HT1080 (cell line): ENCODE measurements at places on chromosomes 5 and 9. TPM values are rescaled to one million over a fixed set of nuclear protein-coding genes. Genes with fewer than 3 reads are reported as not detected.

GRCh38 chr5:163877865-163878264 is 372.4 kb downstream of the MAT2B start:
- DNase-seq: no peak

DNA sequence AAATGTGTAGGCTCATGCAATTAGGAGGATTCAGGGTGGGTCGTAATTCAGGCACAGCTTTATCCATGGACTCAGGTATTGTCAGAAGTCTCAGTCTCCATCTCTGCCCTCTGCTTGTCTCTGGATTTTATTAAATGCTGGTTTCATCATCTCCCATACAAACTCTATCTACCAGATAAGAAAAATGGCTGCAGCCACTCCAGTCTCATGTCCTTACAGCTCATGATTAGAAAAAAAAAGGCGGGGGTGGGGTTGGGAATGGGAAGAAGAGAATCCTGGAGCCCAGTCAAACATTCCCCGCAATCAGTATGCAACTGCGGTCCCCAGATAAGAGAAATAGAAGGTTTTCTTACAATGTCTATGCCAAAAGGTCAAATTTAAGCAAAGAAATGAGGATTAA is 7.6 kb upstream of the FBXO38 start:
- DNase-seq: no peak

DNA sequence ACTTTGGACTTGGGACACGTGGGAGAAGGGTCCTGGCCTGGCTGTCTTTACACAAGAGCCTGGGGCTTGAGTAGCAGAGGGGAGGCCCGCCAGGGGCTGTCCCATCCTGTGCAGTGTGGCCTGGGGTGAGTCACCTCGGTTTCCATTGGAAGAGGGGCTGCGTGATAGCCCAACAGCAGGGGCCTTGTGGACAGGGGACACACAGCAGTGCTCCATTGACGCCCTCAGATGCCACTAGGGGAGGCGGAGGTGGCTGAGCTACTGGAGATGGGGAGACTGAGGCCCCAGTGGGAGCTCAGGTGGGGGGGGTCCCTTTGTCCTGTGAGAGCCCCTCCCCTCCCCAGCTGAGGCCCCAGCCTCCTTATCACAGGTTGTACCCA is 50.0 kb upstream of the RNU6ATAC start:
- DNase-seq: no peak

DNA sequence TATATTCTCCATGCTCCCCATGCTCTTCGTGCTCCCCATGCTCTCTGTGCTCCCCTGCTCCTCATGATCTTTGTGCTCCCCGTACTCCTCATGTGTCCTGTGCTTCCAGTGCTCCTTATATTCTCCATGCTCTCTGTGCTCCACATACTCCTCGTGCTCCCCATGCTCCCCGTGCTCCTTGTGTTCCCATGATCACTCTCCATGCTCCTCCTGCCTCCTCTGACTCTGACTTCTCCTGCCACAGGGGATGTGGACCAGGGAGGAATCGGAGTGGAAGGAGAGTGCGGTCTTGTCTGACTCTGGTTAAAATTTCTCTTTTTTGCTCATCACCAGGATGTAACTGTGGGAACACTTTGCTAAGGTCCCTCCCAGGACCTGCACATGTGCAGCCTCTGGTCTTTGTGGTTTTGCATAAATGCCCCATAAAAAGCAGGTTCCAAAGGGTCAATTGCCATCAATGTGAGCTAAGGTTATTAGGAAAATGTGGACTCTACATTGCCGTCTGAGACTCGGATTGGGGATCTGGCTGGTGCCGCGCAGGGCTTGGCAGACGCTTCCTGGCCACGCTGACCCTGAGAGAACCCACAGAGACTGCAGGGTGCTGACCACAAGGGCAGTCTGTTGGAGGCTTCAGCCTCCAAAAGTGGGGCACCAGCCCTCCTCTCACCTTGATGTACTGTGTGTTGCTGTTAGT is 52.5 kb downstream of the TRIP13 start:
- DNase-seq: peak; percentile 34

DNA sequence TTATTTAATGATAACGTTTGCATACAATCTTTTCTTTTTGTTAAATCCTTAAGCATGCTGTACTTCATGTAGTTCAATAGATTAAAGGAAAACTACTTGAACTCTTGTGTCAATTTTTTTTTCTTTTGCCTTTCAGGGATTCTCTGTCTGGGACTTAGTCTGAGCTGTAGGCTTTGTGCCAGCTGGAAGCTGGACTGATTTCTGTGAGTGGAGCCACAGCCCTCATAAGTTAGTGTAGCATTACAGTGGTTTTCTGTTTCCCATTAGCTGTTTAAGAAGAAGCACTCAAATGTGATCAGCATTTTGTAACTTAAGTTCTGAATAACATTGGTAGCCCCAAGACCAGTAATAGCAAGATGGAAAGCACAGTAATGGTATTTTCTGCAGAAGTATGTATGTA is 330.6 kb upstream of the MEF2C start:
- DNase-seq: no peak

- DNase-seq: no peak
These were observed 41.8 kb downstream of the CDO1 start for GRCh38 chr5:115774684-115775083.

GRCh38 chr5:54045077-54045792 is 265.1 kb downstream of the ARL15 start:
- DNase-seq: no peak

DNA sequence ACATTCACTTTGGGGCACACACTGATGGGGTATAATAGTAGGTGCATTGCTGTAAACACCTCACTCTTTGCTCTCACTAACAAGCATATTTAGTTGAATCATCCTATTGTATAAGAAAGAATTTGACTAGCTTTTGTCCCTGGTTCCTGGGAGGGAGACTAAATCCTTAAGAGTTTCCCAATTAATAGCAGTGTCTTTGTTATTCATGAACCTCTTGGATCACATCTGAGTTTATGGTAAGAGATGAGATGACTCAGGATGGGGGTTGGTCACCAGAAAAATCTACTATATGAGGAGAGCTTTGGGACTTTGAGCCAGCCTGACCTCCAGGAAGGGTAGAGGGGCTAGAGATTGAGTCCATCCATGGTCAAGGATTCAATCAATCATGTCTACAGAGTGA is 56.8 kb downstream of the PUM3 start:
- peak; percentile 26 for DNase-seq

DNA sequence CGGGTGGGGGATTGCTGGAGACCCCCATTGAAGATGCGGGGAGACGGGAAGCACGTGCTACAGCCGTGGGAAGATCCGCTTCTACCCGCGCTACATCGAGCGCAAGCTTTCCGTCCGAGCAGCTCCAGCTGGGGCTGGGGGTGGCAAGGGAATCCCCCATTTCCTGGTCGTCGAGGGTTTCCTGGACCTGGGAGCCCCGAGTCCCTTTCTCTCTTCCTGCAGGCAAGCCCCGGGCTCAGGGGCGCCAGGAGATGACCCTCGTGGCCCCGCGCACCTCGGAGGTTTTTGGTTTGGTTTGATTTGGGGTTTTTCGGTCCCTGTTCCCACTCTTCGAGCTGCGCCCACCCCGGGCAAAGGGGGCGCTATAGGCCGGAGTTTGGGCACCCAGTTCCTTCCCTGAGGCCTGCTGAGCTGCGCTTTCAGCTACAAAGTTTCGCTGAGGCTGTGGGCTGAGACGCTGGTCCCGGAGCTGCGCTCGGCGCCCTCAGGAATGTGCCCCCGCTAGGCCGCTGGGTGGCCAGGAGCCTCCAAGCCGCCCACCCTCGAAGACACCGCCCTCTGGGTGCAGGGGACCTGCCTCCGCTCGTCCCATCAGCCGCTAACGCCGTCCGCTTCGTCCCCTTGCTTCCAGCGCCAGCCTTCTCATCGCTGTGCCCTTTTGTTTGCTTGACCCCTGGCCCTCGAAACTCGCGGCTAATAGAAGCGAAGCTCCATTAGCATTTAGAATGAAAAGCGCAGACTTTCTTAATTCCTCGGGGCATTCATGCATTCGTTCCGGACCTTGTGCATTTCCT is 2.9 kb downstream of the NR4A3 start:
- no peak for DNase-seq

DNA sequence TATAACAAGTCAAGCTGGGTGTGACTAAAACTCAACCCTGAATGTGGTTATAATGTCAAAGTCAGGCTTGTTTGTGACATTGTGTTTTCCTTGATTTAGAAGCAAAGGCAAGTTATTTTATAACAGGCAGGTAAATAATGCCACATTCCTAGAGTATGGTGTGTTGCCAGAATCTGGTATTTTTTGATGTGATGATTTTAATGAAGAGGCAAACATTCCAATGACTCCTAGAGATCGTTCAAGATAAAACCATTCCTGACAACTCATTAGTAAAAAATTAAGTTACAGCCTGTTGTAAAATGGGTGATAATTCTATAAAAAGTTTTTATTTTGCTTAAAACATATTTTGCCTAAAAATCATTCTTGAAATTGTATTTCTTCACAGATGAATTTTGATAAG is 60.0 kb downstream of the RAB14 start:
- DNase-seq: no peak

- DNase-seq: peak; percentile 38
These were observed 21.0 kb upstream of the RAB14 start for GRCh38 chr9:121222524-121223171.

DNA sequence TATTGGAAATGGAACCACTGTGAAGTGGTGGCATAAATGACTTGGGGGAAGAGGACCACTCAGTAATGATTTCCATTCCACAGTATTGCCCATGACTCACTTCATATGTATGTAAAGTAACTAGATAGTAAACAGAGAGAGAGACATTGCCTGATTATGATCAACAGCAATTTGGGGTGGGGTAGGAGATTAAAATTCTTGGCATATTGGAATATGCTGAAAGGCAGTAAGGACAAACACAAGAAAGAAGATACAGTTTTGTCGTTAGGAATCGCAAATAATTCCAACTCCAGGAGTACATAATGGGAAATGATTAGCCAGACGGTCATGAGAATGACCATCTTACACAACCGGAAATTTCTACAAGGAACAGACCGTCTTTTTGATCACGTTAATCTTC is 1.5 kb upstream of the HMGCS1 start:
- DNase-seq: no peak

OCLN gene
- 3.9 and 4.0 TPM in 2 replicates for total RNA-seq
